ENCODE measurements at places on chromosomes 13 and 19.

- DNase-seq, result no peak
These were observed 496.4 kb downstream of the FOXO1 start for GRCh38 chr13:40170091-40170490.

GRCh38 chr19:47002106-47002766 is 17.4 kb upstream of the NPAS1 start:
- DNase-seq, result no peak

- no peak for DNase-seq
These were observed 26.4 kb downstream of the CLEC4M start for GRCh38 chr19:7789447-7789846.

- DNase-seq, result no peak
These were observed 740 bp downstream of the ELAVL3 start for GRCh38 chr19:11479898-11480714.

- no peak for DNase-seq
These were observed 68.2 kb downstream of the ITGBL1 start for GRCh38 chr13:101520672-101521071.

- no peak for DNase-seq
These were observed 5.0 kb downstream of the PPP1R37 start for GRCh38 chr19:45097776-45098520.

- DNase-seq, result no peak
These were observed 81.8 kb upstream of the GJB6 start for GRCh38 chr13:20313896-20314295.

- DNase-seq, result no peak
These were observed 55.0 kb downstream of the GPR12 start for GRCh38 chr13:26705536-26705935.

DNA sequence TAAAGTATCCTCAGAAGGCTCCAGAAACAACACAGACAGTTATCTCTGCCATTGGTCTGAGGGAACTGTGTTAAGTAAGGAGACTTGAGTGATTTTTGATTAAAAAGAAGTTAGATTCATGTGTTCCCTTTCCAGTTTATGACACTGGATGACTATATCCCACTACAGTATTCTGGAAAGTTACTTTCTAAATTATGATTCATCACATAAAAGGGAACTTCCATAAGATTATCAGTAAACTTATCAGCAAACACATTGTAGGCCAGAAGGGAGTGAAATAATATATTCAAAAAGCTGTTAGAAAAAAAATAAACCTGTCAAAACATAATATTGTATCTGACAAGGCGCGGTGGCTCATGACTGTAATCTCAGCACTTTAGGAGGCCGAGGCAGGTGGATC is 700.0 kb downstream of the SLITRK6 start:
- no peak for DNase-seq

DNA sequence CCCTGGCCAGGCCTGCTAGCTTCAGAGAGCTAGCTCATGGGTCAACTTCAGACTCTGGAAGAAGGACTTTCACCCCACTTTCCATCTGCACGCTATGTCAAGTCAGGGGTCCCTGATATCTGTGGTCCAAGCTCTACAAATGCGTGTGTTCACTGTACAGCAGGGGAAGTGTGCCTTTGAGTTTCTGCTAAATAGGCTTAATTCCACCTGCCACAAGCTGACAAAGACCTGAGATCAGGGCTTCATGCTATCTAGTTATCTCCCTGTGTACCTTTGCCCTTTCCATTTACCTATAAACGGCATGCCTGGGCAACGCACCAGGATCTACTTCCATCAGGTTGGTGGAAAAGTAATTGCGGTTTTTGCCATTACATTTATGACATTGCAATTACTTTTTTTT is 10.7 kb upstream of the SULT2A1 start:
- DNase-seq, result no peak

- no peak for DNase-seq
These were observed 13.3 kb upstream of the ACP7 start for GRCh38 chr19:39070888-39071287.

DNA sequence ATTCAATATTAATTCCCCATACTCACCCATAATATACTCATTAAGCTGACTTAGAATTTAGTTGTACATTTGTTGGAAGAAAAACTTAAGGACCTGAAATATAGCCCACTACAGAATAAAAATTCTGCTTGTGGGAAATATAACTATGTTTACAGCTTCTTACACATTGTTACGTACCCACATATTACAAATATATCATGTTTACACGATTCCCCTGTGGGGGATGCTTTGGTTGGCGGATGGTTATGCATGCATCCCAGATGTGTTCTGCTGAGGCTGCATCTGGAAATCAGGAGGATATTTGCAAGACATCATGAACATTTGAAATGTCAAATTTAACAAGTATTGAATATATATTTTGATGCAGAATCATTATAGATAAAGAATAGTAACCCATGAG is 79.5 kb upstream of the KL start:
- no peak for DNase-seq

GRCh38 chr13:51559946-51560735 is 24.1 kb upstream of the WDFY2 start:
- DNase-seq, result no peak

DNA sequence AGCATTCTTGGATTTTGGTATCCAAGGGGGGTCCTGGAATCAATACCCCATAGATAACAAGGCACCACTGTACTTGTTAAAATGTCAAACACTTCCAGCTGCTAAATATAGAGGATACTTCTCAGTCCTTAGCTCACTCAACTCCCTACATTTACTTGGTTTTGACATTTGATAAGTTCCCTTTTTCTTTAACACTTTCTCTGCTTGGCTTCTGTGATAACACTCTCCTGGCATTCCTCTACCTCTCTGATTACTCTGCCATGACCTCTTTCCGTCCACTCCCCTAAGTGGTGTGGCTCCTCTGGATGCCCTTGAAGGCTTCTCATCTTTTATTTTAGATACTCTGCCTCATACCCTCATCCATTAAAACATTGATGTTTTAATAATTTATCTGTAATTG is 65.2 kb downstream of the MICU2 start:
- DNase-seq, result no peak

DNA sequence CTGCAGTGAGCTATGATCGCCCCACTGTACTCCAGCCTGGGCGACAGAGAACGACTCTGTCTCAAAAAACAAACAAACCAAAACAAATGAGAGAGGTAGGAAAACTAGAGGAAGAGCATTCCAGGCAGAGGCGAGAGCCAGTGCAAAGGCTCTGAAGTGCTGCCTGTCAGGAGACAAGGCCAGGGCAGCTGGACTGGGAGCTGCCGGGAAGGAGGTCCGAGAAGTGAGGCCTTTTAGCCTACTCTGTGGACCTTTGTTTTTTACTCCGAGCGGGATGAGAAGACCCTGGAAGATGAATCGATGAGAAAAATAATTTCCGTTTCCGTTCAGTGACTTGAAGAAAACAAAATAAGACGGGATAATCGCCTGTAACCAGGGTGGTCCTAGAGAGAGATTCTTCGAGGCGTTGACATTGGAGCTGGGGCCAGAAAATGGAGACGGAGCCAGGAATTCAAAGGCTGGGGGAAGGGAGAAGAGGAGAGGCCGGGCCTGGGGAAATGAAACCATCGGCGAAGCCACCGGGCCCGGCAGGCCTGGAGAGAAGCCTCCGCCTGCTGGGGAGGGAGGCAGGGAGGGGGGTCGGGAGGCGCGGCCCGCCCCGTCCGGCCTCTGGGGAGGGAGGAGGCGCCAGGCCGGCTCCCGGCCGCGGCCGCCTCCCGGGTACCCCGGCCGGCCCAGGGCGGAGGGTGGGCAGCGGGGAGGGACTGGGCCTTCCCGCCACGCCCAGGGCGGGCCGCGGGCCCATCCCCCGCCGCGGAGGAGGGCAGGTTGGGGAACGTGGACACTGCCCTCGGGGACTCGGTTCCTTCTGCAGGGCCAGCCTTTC is 7.8 kb upstream of the SERTAD1 start:
- peak; percentile 95 for DNase-seq

- DNase-seq, result no peak
These were observed 8.9 kb downstream of the RASL11A start for GRCh38 chr13:27279506-27279905.

DNA sequence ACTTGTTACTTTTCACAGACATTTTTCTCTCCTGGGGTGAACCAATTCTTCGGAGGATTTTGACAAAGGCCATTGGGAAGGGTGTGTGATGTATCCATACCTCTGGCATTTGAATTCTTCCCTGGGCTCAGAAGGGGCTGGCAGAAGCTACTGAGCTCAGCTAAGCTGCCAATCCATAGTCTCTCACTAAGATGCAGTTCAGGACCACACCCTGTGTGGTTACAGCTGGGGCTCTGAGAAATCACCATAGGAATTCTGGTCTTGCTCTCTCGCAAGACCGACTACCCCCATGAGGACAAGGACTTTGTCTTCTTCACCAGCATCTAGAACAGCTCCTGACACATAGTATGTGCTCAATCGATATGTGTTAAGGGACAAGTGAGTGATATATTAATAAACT is 6.0 kb downstream of the C13orf42 start:
- DNase-seq, result no peak

DNA sequence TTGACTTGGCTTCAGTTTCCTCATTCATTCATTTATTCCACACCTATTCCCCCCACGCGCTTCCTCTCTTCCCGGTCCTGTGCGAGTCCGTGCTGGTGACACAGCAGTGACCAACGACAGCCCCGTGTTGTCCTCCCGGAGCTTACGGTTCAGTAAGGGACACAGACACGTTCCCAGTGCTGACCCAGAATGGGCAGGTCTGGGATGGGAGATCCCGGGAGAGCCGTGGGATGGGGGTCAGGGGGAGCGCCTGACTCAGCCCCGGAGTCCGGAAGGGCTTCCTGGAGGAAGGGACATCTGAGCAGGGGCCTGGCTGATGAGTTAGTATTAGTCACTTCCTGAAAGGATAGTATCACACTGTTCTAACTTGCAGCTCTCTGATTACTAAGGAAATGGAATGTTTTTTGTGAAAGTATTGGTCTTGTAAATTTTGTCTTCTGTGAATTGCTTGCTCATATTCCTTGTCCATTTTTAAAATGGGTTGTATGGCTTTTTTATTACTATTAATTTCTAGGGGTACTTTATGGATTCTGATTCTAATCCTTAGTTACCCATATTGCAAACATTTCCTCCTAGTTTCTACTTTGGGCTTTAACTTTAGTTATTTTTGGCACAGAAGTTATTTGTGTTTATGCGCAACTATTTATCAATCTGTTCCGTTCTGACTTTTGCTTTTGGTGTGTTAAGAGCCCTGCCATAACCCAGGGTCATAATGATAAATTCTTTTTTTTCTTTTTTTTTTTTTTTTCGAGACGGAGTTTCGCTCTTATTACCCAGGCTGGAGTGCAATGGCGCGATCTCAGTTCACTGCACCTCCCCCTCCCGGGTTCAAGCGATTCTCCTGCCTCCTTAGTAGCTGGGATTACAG is 708 bp upstream of the ERCC1 start:
- no peak for DNase-seq

GRCh38 chr13:33110713-33111413 is 94.6 kb downstream of the KL start:
- no peak for DNase-seq

DNA sequence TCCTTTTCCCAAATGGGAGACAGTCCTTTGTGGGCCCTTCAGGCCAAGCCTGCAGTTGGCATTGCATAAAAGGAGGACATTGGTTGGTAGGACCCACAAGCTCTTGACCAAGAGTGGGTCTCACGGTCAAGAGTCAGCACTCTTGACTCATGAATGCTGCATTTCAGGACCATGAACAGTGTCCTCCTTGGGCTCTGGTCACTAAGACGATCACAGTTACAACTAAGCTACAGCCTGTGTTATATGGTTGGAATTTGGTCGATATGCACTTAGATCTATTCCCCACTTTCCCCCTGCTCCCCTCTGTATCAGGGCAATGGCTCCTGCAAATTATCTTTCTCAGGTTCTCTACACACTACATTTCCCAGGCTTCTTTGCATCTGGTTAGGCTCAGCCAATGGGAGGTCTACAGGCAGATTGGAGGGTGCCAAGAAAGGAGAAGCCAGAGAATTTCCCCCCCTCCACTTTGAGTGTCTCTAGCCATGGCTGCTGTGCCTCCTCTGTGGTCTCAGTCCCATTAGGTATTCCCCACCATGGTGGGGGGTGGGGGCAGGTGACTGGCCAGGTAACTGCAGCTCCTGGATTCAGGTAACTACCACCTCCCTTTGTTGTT is 3.1 kb upstream of the OLFM2 start:
- no peak for DNase-seq

DNA sequence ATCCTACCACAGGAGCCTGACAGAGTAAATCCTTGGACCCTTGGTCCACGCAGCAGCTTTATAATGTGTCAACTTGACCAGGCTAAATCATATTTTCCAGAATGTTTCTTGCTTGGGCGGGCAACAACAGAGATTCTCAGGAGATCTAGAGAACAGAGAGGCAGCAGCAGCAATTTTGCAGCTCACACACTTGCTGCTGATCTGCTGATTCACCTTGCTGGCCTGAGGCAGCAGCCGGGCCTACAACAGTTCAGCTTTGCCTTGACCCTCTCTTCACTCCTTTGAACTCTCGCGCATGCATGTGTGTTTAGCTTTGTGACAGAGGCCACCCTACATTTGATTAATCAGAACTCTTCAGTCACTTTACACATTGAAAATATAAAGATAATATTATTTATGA is 159.3 kb downstream of the UGGT2 start:
- DNase-seq, result no peak

- DNase-seq, result no peak
These were observed 35.9 kb upstream of the MPHOSPH8 start for GRCh38 chr13:19597523-19597922.

DNA sequence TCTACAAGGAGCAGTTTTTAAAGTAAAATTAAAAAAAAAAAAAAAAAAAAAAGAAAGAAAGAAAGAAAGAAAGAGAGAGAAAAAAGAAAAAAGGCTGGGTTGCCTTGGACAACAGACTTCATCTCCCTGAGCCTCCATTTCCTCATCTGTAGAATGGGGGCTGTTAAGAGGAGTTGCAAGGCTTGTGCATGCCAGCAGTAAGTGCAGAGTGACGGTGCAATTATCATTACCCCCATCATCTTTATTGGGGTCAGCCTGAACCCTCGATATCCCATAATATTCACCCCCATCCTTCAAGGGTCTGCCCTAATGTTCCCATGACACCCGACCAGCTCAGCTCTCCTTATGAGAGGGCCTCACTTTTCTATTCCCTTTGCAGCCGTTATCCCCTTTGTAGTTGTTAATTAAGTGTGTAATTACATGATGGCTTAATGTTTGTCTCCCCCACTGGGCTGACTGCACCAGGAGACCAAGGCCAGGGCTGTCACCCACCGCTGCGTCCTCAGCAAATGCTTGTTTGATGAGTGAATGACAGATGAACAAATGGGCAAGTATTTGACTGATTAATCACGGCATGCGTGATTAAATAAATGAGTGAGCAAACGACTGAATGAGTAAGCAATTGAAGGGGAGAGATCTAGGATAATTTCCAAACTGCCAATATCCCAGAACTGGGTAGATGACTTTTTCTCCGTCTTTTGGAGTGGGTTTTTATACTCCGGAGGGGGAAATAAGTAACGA is 10.1 kb downstream of the FOSB start:
- DNase-seq, result no peak

DNA sequence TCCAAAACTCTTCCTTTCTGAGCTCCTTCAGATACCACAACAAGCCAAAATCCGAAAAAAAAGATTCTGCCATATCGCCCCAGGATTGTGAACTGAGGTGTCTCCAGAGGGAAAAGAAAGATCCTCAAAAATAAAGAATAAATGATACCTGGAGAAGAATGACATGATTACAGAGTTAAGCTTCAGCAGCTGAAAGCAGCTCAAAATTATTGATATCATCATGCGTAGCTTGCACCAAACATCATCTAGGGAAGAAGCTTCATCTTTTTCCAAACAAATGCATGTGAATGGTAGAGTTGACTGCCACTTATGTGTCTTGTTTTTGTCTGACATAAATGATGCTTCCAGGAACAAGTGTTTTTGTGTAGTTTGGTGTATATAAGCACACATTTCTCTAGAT is at the start of gene NLRP9:
Gene NLRP9 (minus strand): TSS at position 101 of the 400 bp plus-strand sequence. CDS start 28 bp downstream, at position 73.
- no peak for DNase-seq

- no peak for DNase-seq
These were observed 184.8 kb downstream of the TEX29 start for GRCh38 chr13:111505175-111505777.
